Nephron progenitor cell (in vitro differentiated cells): ENCODE measurements at places on chromosomes 6 and 20.
A peak's percentile ranks its signal among the peaks of the same experiment; 100 is the strongest.

- DNase-seq, result no peak
These were observed 12.9 kb upstream of the GFOD1 start for GRCh38 chr6:13500264-13500663.

DNA sequence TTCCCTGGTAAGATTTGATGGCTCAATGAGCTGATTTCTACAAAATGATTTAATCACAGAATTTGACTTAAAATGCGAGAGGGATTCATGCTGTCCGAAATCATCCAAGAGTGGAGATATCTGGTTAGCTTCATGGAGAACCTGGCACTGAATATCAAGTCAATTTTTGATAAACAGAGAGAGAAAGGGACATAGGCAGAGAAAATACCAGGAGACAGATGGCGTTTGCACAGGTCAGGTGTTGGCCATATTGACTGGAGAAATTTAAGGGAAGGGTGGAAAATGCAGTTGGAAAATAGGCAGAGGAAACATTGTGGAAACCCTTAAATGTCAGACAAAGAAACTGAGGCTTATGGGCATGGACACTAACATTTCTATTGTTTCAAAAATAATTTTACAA, 47.0 kb downstream of the BCAS1 start:
- DNase-seq, result no peak

DNA sequence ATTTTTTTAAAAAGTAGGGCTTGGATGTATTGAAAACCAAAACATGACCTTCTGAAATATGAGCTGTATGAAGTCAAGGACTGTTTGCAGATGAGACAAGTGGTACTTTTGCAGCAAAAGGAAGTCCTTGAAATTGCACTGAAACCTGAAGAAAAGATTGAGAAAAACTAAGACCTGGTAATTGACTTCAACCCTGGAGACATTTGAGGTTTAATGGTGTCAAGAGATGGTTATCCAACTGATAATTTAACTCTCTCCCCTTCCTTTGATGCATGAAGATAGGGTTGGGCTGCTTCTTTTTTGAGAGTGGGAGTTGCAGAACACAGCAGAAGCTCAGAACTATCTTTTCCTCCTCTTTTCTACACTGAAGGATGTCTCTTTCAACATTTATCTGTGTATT, 180.9 kb upstream of the DTNBP1 start:
- DNase-seq, result no peak

DNA sequence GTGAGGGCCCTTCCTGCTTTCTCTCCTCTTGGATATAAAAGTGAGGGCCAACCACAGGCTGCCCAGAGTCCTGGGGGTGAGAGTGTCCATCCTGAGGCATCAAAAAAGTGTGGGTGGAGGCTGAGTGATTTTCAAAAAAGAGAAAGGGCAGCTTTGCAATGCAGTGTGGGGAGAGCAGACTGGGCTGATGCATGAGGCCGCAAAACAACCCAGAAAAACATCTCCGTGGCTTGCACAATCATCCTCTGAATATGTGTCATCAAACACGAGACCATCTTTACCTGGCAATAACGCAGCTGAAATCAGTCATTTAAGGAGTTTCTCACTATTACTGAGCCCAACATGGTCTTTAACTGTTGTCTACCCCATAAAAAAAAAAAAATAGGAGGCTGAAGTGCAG, 191.2 kb upstream of the SOX4 start:
- DNase-seq, result no peak

GRCh38 chr6:29705389-29706231, 17.6 kb upstream of the HLA-F start:
- peak; percentile 22 for DNase-seq

GRCh38 chr6:131130554-131130940, 4.7 kb upstream of the AKAP7 start:
- no peak for DNase-seq

DNA sequence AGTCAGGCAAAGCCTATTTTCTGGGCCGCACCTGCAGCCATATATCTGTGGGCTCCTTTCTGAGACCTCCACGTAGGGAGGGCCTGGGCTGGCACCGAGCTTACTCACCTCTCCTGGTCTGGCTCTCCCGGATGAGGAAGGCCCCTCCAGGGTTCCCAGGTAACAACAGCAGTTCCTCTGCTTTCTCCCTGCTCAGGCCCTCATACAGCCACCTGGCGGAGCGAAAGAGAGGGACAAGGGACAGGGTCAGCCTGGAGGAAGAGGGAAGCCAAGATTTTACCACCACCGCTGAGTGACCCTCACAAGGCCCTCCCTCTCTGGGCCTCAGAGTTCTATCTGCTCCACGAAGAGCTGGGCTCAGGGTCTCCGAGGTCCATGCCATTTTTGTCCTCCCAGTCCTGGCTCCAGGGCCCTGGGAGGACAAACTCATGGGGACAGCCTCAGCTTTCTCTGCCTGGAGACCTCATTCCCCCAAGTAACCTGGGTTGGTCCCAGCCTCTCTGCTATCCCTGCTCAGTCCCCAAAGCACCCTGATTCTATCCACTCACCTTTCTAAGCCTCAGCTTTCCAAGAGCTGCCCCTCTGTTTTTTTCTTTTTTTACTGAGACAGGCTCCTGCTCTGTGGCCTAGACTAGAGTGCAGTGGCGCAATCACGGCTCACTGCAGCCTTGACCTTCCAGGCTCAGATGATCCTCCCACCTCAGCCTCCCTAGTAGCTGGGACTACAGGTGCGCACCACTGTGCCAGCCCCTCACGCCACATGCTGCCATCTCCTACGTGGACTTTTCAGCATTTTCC, 13.3 kb downstream of the SLA2 start:
- DNase-seq, result peak; percentile 28

GRCh38 chr6:50270415-50270814, 220.7 kb upstream of the DEFB112 start:
- no peak for DNase-seq

- DNase-seq, result no peak
These were observed 1.4 kb downstream of the STK38 start for GRCh38 chr6:36545767-36546307.

GRCh38 chr6:142886431-142887170, 58.4 kb downstream of the HIVEP2 start:
- no peak for DNase-seq
